ENCODE measurements at places on chromosomes 7 and 10.

- no peak for DNase-seq
These were observed 70.1 kb downstream of the NPTX2 start for GRCh38 chr7:98687111-98687751.

- no peak for DNase-seq
These were observed 30.0 kb upstream of the KDM7A start for GRCh38 chr7:140206616-140207389.

- no peak for DNase-seq
These were observed 54.0 kb downstream of the SHOC2 start for GRCh38 chr10:110973400-110973799.

- no peak for DNase-seq
These were observed 23.3 kb upstream of the GFRA1 start for GRCh38 chr10:116296291-116296721.

- DNase-seq, result no peak
These were observed 3.5 kb upstream of the MYL10 start for GRCh38 chr7:101632641-101633040.

DNA sequence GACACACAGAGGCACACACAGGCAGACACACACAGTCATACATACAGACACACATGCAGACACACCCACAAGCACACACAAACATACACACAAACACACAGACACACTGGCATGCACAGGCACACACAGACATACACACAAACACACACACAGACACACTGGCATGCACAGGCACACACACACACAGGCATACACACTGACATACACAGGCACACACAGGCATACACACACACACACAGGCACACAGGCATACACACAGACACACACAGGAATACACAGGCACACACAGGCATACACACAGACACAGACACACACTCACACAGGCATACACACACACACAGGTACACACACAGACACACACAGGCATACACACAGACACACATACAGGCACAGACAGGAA lies 340.7 kb upstream of the VSTM2A start:
- no peak for DNase-seq

DNA sequence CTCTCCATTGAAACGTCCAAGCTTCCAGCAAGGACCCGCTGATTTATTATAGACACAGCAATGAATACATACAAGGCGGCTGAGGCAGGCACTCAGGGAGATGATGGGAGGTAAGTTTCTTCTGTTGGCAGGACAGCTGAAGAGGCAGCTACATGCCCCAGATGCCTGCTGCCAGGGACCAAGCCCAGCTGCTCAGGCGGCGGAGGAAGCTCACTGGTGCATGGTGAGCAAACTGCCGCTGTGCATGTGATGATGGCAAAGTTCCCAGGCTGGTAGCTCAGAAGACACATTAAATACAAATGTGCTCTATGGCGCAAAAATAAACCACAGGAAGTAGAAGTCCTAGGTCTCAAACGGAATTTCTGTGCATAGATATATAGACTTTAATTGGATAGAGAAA lies 2.3 kb downstream of the DNTT start:
- DNase-seq, result no peak

DNA sequence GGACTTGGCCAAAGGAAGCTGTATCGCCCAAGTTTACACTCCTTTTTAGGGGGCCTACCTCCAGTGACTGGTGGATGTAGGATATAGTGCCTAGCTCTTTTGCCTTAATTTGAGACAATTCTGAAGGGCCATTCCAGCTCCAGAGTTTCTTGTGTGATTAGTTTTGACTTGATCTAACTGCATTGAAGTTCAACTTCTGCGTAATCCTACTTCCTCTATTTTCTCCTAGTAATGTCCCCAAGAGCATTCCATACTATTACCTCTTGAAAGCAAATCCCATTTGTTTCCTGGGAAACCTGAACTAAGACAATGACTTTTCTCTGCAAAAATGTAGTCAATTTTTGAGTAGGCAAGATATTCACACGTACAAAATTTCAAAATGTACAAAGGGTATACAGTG lies 4.7 kb upstream of the H2AZ2 start:
- no peak for DNase-seq

DNA sequence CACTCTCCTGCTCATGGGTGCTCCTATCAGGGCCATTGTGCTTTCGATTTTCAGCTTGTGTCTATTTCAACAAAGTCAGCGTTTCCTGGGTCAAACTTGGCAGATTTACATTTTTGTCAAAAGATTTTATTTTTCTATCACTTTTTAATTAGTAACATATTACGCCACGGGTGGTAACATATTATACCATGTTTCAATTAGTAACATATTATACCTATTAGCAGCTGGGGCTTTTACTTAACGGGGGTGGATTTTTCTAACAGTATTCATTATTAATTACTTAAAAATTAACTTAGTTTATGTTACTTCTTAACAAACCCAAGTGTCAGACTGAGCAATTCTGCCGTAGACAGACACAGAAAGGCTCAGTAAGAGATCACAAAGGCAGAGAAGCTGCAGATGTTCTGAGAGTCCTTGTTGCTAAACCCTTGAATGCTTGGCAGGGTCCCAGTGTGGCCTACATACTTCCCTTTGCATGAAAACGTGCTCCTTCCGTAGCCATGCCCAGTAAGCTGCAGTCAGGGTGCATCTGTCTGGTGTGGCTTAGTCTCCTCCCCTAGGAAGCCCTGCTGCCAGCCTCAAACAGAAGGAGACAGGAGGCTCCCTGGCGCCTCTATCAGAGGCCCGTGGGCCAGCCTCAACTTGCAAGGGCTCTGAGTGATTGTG lies 263.1 kb upstream of the CXCL12 start:
- DNase-seq, result no peak

GRCh38 chr10:100894589-100895294 lies 18.0 kb upstream of the SLF2 start:
- no peak for DNase-seq

GRCh38 chr10:128780156-128780761 lies 654.0 kb upstream of the MKI67 start:
- DNase-seq, result no peak

DNA sequence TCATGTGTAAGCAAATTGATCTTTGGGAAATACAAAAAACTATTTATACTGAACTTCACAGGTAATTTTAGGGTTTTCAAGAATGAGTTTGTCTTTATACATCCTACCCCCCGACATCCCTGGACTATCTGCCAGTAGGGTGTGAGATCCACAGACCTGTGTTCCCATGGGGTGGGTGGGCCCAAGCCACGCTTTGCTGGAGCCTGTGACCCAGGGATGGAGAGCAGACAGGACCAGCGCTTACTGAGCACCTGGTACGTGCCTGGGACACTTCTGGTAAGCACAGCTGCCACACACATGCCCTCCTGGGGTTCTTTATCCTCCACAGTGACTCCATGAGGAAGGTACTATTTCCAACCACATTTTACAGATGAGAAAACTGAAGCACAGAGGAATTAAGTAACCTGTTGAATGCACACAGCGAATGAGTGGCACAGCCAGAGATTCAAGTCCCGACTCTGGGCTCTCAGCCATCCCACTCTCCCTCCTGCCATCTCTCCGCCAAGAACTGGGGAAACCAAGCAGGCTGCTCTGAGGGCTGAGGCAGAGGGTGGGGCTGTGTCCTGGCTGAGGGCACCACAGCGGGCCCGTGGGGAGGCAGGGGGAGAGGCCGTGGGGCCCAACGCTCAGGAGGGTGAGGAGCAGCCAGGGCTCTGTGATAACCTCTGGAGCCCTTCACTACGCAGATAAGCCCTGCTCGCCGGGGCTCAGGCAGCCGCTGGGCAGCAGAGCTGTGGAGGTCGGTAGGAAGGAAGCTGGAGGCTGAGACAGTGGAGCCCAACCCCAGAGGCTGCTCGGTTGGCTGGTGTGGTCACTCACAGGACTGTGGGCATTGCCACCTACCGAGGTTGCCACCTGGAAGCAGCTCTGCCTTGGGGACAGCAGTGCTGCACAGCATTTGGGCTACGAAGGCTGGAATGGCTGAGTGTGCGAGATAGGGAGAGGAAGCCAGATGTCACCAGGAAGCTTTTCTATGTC lies 124.2 kb downstream of the ARHGAP22 start:
- no peak for DNase-seq

DNA sequence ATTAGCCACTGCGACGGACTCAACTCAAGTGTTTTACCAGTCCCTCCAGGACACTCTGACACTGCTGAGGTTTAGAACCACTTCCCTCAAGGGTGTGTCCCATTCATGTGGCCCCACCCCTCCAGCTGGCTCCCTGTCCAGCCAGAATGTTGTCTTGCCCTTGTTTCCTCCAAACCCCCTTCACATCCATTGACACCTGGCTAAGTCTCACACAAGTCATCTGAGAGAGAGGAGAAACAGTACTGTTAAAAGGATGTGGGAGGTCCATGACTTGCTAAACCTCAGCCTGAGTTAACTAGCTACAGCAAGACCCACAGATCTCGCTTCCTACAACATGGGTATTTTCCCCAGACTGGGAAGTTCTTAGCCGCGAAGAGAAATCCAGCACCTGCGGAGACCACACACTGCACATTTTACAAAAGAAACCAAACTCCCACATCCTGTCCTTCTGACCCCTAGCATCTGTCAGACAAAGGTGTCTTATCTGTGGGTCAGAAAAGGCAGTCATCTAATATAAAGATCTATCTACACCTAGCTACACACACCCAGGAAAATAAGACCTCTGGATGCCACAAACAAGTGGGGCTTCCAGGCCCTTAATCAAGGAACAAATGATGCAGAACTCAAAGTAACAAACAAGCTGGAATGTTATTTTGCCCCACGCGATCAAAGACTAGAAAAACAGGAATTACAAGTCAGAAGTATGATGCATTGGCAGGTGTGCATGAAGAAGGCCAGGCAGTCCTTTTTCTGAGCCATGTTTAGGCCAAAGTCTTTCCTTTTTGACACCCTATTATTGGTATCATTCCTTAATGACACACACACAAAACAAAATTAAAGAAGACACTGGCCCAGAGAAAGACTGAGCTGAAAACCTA lies 13.9 kb downstream of the OSBPL3 start:
- no peak for DNase-seq

- no peak for DNase-seq
These were observed 119.9 kb downstream of the TFEC start for GRCh38 chr7:115910541-115911164.

DNA sequence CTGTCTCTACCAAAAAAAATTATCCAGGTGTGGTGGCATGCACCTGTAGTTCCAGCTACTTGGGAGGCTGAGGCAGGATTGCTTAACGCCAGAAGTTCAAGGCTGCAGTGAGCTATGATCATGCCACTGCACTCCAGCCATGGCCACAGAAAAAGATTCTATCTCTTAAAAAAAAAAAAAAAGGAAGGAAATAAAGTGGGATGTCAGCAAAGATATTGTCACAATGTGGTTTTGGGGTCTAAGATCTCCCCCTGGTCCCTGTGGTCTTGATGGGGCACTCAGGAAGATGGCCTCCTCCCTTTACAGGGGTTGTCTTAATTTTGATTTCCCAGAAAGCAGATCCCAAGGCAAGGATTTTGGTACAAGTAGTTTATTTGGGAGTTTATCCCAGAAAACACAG lies 7.4 kb upstream of the KAZALD1 start:
- DNase-seq, result no peak

Measured in cortex of kidney (tissue), 1 donor.